Naive thymus-derived CD8-positive, alpha-beta T cell (primary cell): ENCODE measurements at places on chromosomes 2 and 18. TPM values are rescaled to one million over a fixed set of nuclear protein-coding genes. Genes with fewer than 3 reads are reported as not detected.

- no peak for DNase-seq
These were observed 76.5 kb downstream of the ZNF521 start for GRCh38 chr18:25275412-25276001.

DNA sequence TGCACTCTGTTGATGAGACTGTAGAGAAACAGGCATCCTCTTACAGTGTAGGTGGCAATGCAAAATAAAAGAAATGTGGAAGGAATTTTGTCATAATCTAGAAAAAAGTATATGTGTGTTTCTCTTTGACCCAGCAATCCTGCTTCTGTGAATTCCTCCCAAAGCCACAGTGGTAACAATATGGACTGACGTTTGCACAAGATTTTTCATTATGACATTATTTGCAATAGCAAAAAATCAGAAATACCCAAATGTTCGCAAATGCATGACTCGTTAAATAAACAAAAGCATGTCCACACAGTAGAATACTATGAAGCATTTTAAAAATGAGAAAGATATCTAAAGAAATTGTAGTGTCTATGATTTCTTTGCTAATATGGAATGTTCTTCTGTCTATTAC is 255.2 kb upstream of the NRP2 start:
- no peak for DNase-seq

- no peak for DNase-seq
These were observed 39.0 kb downstream of the NPC1 start for GRCh38 chr18:23547306-23547705.

- DNase-seq: no peak
These were observed 329.7 kb upstream of the SPRED2 start for GRCh38 chr2:65762068-65762467.

- no peak for DNase-seq
These were observed 220.2 kb downstream of the BCL11A start for GRCh38 chr2:60333264-60333663.

DNA sequence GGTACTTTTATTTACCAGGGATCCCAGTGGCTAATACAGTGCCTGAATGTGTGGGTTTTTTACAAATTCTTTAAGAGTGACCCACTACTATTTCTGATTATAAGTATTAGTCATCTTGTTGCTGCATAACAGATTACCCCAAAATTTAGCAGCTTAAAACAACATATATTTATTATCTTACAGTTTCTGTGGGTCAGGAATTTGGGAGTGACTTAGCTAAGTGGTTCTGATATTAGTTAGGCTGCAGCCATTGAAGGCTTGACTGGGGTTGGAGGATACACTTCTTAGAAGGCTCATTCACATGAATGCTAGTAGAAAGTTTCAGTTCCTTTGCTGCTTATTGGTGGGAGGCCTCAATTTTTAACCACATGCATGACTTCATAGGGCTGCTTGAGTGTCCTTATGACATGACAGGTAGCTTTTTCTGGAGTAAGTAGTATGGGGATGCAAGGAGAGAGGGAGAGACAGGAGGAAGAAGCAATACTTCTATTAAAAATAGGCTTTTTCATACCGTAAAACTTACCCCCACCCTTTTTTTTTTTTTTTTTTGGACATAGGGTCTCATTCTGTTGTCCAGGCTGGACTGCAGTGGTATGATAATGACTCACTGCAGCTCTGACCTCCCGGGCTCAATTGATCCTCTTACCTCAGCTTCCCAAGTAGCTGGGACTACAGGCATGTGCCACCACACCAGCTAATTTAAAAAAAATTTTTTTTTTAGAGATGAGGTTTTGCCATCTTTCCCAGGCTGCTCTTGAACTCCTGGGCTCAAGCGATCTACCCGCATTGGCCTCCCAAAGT is 13.3 kb upstream of the POLE4 start:
- DNase-seq: no peak

DNA sequence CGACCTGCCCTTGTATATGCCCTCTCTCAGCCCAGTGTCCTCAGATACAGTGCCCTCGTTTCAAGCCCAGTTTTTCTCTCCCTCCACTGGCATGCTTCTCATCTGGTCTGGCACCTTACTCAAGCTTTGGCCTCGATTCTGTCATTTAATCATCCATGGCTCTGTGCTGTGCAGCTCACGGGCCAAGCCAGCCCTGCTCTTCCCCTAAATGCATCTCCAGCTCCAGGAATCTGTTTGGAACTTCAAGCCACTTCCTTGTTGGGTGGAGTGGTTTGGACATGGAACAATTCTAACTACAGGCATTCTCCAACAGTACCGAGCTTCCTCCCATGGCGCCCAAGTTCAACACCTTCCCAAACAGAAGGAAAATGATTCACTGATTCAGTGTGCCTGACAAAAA is 76.7 kb upstream of the ZNF397 start:
- no peak for DNase-seq

DNA sequence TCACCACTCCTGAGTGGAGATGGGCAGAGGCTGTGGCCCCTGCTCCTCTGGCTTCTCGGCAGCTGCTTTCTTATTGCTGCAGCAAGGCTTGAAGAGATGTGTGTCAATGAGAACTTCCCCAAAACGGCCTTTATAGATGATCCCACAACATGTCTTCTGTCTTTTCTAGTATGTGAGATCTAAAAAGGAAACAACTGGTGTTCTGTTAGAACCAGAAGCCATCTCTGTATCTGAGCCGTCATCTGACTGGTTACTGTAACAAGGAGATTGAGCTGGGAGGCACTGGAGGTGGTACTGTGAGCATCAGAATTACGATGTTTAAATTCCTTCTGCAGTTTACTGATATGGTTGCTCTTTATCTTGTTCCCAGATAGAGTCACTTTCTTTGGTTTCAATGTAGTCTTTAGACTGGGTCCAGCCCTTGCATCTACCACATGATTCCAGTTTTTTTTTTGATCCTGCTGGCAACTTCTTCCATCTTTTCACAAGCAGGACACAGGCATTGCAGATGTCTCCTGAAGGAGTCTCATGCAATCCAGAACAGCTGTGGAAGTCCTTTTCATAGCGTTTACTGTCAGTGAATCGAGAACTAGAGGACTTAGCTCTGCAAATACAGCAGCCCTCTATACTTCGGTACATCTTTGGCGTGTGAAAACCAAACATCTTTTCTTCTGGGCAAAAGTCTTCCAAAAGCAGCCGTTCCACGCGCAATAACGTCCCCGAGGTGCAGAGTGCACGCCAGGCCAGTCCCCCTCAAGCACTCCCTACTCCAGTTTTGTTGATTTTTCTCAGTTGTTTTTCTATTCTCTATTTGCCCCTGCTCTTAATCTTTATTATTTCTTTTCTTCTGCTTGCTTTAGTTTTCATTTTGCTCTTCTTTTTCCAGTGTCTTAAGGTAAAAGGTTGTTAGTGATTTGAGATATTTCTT is 29.7 kb downstream of the TAF4B start:
- no peak for DNase-seq

DNA sequence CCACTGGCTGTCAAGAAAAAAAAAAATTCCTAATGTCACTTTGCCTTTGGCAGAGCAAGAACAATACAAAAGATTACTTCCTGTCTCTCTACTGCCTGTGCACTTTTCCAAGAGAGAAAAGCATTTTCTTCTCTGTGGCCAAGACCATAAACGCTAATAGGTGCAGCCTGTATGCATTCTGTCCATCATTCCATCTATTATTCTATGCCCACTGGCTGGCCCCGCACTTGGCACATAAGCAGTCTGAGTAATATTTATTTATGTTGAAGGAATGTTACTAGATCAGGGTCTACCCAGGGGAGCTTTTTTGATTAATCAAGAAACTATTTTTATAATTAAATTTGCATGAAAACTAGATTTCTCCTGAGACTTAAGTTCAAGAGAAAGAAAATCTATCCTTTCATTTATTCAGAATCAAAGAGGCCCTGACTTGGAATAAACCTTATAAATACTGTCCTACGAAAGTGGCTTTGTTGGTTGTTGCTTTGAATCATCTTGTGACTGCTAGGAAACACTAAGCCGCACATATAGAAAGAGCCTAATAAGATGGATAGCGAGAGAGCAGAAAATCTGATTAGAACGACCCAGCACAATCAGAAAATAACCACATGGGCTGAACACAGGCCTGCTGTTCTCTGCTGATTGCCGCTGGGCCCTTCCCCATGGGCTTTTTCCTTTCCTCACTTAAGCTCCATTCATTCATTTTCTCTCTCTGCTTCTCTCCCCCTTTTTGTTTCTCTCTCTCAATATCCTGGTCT is 59.4 kb downstream of the MMADHC start:
- no peak for DNase-seq

DNA sequence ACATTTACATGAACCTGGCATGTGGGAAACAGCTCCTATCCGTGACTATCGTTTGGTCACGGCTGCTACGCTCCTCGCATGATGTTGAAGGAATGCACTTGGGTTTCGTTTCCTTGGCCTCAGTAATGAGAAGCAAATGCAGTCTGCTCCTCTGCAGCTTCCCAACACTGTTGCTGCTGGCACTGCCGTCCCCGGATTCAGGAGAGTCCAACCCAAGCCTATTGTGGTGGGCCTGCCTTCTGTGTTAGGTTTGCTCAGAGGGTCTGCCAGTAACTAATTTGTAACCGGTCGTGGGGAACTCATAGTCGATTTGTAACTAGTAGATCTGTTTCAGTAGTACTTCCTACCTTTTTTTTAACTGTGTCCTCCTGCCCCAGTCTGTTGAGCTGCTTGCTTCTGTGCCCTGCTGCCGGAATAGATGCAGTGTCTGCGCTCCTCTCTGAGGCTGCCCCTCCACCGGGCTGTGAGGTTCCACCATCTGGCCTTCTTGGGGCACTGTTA is 58.4 kb downstream of the WDSUB1 start:
- no peak for DNase-seq

- no peak for DNase-seq
These were observed 452.5 kb upstream of the SALL3 start for GRCh38 chr18:78526923-78527711.

DNA sequence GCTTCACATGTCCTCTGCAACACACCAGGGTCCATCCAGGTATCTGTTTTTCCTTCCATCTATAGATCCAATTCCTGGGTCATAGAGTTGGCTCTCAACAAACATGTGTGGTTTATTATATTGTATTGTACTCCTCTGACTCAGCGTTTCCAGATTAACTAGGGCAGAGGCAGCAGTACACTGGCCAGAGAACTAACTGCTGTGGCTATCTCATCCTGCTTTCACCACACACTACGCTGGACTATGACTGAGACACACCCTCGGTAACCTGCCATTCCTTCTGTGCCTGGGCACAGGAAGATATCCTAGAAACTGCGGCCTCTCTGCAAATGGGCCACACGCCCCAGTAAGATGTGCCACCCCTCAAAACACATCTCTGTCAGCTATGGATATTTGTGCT is 159.8 kb upstream of the STK17B start:
- DNase-seq: no peak

DNA sequence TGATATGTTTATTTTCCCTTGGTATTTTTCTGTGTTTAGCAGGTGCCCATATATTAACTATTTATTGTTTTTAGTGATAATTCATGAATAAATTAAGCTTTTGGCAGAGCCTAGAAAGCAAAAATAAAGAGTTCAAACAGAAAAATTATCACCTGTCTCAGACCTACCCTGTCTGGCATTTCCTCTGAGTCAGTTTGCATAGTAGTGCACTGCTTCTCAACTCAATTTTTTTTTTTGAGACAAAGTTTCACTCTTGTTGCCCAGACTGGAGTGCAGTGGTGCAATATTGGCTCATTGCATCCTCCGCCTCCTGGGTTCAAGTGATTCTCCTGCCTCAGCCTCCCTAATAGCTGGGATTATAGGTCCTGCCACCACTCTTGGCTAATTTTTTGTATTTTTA is 793.9 kb downstream of the SUCLG1 start:
- no peak for DNase-seq

DNA sequence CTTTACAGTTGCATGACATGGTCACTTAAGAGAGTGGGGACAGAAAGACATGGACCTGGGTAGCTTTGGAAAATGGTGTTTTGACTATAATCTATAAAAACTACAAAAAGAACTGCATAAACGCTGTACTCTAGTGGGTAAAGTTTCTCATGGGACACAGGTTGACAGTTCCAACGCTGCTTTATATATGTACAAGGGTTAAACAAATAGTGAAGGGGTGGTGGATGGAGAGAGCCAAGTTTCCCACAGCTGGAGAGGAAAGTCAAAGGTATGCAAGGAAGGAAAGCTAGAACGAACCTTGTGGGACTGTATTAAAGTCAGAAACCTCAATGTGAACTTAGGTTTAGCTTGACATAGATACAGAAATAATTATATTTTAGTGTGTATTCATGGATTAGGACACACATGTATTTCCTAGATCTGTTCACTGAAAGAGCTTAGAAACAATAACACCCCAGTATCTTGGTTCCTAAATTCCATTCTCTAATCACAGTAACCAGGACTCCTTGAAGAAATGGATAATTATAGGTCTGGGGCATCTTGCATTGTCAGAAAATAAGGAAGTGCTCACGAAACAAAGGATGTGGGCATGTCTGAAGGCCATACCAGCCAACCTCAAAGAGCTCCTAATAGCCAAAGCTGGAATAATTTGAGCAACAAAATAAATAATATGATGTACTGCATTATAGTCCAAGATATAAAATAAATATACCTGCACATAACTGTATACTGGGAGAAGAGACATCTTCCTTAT is 28.8 kb downstream of the TANC1 start:
- no peak for DNase-seq

The DYNAP gene
- not detected for total RNA-seq

The CNDP1 gene
- not detected for total RNA-seq

The DYSF gene
- total RNA-seq: 3.4 TPM

The TM4SF20 gene
- not detected for total RNA-seq

The CXCR4 gene
- total RNA-seq: 366 TPM

The SFTPB gene
- total RNA-seq: not detected

The INHA gene
- not detected for total RNA-seq

The STARD6 gene
- not detected for total RNA-seq

The VIL1 gene
- not detected for total RNA-seq
